ENCODE measurements at places on chromosomes 2 and 18.

DNA sequence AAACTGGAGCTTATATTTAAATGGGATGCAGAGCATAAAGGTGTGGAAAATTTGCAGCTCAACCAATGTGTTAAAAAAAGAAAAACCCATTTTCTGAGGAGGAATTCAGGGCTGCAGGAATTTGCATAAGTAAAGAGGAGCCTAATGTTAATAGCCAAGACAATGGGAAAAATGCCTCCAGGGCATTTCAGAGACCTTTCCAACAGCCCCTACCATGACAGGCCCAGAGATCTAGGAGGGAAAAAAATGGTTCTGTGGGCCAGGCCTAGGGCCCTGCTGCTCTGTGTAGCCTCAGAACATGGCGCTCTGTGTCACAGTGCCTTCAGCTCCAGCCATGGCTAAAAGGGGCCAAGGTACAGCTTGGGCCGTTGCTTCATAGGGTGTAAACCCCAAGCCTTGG is 719.7 kb upstream of the ACVR2A start:
- no peak for DNase-seq

DNA sequence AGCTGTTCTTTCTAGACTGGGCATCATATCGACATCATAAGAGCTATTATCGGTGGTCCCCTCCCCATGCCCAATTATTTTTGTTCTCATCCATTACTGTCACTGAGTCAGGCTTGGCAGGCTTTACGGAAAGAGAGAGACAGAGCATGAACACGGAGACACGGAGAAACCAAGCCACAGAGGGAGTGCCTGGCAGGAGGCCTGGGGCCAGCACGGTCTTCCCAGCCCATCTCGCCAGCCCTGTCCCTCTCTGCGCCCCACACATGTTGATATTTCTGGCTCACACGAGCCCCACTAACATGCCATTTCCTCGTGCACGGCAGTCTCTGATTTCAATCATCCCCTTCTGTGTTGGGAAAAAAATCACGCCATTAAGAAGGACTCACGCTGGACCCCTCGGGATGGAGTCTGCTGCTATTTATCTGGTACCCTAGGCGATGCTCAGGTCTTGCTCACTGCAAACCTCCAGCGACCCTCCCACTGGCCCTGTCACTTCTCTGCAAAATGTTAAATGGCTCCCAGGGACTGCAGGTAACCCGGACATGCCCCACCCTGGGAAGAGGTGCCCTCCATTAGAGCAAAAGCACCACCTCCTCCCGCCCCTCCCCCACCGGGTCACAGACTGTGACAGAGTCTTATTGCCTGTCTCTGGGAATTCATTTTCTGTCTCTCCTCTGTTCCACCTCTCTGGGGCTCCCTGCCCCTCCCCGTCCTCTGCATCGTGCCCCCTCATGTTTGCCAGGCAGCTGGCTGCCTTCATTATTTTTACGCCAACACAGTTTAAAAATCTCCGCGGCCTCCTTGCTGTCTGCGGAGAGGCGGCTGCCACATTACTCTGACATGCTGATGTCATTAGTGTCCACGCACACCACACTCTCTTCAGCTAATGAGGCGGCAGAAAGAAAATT is 40.1 kb upstream of the GBX2 start:
- no peak for DNase-seq

GRCh38 chr2:163600801-163601200 is 135.0 kb downstream of the FIGN start:
- no peak for DNase-seq

DNA sequence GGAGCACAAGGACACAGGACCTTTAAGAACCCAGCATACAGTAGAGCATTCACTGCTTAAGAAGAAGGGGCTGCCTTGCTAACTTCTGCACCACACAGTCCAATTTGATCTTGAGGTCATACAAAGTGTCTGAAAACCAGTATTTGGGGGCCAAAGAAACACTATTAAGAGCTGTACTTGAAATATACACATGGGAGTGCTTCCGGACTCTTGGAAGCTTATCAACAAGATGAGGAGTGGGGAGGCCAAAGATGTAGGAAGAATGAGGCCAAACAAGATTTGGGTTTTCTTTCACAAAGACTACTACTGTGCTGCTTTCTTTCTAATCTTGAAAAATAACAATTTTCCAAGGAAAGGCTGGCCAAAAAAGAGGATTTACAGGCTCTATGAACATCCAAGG is 24.8 kb upstream of the MALL start:
- no peak for DNase-seq

- DNase-seq = no peak
Observed at GRCh38 chr2:190050001-190050400, 12.5 kb downstream of the MSTN start.

Data from T follicular helper cell (primary cell).